ENCODE measurements at places on chromosomes 6 and 20. TPM values are rescaled to one million over a fixed set of nuclear protein-coding genes. Genes with fewer than 3 reads are reported as not detected.

GSTA2 gene
- not detected for total RNA-seq

MYCT1 gene
- total RNA-seq: 6.0 TPM

HUS1B gene
- total RNA-seq: 1.3 TPM

NOX3 gene
- not detected for total RNA-seq

ISM1 gene
- under 0.01 TPM for total RNA-seq

PCK1 gene
- not detected for total RNA-seq

SLC35D3 gene
- not detected for total RNA-seq

HTR1E gene
- not detected for total RNA-seq

HSPA1B gene
- total RNA-seq: 113 TPM

COL20A1 gene
- total RNA-seq: 0.07 TPM

PNLDC1 gene
- total RNA-seq: 0.20 TPM

XKR7 gene
- not detected for total RNA-seq

SLC22A16 gene
- not detected for total RNA-seq

CFB gene
- 49.7 TPM for total RNA-seq

DTD1 gene
- 40.1 TPM for total RNA-seq

HEY2 gene
- total RNA-seq: 0.63 TPM

UST gene
- total RNA-seq: 23.8 TPM

RTN4IP1 gene
- total RNA-seq: 4.2 TPM

MICAL1 gene
- total RNA-seq: 71.4 TPM

BPIFB1 gene
- 0.07 TPM for total RNA-seq

SIRPD gene
- total RNA-seq: not detected

OPRL1 gene
- 2.4 TPM for total RNA-seq

SIRPB2 gene
- not detected for total RNA-seq

GABRR1 gene
- not detected for total RNA-seq

GJA1 gene
- 563 TPM for total RNA-seq

LINC00237 gene
- total RNA-seq: not detected

NKX2-2 gene
- total RNA-seq: not detected

GTSF1L gene
- total RNA-seq: not detected

GPX6 gene
- total RNA-seq: not detected

IL17A gene
- not detected for total RNA-seq

RSPH4A gene
- total RNA-seq: 0.10 TPM

SIRPB1 gene
- total RNA-seq: not detected

ZNF165 gene
- 0.13 TPM for total RNA-seq

KCNK16 gene
- not detected for total RNA-seq

RPL10A gene
- 1,066 TPM for total RNA-seq

SIRPA gene
- total RNA-seq: 13.6 TPM

VSX1 gene
- not detected for total RNA-seq

HINT3 gene
- total RNA-seq: 32.1 TPM

SDC4 gene
- total RNA-seq: 61.4 TPM

ID4 gene
- total RNA-seq: 19.0 TPM

PRL gene
- total RNA-seq: not detected

BMP2 gene
- 10.3 TPM for total RNA-seq

GTF3C6 gene
- 34.9 TPM for total RNA-seq

TINAG gene
- not detected for total RNA-seq

Measured in smooth muscle cell of the pulmonary artery (primary cell).